Activated CD8-positive, alpha-beta memory T cell treated with anti-CD3 and anti-CD28 coated beads for 4 hours (primary cell): ENCODE measurements at places on chromosomes 5 and 9.

GRCh38 chr5:16585041-16585667 lies 31.6 kb downstream of the RETREG1 start:
- no peak for DNase-seq

DNA sequence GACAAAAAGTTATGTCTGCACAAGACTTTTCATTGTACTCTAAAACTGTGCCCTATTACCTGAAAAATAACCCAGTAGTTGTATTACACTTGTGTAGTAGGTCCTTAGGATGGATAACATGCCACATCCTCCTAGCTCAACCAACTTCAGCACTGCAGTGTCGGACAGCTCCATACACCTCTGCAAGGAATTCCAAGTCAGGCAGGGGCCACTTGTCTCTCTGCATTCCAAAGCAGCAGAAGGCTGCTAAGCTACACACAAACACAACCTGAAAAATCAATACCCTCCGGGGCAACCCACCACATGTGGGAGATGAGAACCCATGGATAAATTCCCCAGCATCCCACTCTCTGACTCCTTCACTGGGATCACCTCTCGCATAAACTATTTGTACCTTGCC lies 50.2 kb downstream of the MED10 start:
- no peak for DNase-seq

DNA sequence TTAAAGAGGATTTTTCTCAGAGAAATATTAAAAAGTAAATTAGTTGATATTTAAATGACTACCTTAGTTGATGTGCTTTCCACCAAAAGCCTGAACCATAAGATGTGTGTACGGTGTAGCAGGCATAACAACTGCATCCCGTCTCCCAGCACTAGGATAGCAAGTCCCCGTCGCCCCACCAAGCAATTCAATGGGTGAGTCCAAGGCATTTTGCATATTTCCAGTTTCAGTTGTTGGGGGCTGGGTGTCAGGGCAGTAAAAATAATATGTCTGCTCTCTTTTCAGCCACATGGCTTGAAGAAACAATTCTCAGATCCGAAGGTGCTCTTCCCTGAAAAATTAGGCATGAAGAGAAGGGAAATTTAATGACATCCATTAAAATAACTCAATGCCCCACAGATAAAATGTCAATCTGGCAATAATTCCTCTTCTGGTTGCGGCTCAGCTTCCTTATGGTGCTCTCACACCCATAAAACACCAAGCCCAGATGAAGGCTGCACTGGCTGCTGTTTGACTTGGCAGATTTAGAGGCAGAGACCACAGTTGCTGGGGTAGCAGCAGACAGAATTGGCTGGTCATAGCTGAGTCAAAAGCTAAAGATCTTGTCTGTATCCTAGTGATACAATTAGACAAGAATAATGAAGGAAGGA lies 124.4 kb upstream of the ADCY2 start:
- DNase-seq: no peak

DNA sequence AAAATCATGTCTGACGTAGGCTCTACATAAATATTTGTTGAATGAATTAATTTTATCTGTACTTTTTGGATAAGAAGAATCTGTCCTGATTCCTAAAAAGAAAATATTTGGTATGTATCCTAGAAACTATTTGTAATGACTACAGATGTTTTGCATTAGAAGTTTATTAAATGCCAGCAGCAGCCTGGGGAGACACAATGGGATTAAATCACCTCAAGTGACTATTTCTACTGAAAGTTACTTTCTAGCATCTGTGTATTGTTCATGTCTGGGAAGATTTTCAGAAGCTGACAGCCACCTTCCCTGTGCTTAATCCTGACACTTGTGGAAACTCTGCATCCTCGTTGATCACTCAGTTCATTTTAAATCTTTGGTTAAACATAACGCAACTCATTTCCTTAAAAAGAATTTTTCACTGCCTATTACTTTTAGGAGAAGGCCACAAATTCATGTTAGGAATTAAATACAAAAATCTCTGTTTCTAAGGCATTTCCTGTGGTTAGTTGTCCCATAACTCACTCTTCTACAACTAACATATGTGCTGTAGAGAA lies 209.3 kb upstream of the PPP1R2B start:
- DNase-seq: no peak
